ENCODE measurements at places on chromosomes 3 and 15.

DNA sequence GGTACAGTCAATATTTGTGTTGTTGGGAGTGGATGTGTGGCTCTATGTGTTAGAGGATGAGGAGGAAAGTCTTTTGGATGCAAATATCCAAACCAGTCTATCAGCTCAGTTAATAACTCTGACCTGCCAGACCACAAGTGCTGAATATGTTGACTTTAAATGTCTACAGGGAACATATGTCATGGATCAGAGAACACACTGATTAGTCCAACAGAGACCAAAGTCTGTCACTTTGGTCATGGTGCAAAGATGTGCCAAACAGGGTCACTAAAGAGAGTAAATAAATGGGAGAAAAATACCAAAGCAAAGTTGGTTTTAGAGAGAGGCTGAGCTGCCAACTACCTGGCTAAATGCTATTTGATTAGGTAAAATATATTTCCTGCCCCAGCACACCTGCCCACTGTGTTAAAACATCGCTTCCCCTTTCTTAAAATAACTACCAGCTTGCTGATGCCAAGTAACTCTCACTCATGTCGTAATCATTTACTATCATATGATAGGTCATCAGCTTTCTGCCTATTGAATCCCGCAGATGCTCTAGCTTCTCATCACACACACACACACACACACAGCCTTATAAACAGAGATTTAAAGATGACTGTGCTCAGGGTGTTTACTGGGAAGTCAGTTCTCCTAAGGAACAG, 173.3 kb downstream of the PDZRN3 start:
- DNase-seq: no peak

GRCh38 chr15:65050270-65050669, 5.1 kb downstream of the SLC51B start:
- DNase-seq: no peak

- no peak for DNase-seq
These were observed 98.1 kb downstream of the SSR3 start for GRCh38 chr3:156456771-156457224.

GRCh38 chr3:123383091-123384053, 65.5 kb downstream of the ADCY5 start:
- no peak for DNase-seq

DNA sequence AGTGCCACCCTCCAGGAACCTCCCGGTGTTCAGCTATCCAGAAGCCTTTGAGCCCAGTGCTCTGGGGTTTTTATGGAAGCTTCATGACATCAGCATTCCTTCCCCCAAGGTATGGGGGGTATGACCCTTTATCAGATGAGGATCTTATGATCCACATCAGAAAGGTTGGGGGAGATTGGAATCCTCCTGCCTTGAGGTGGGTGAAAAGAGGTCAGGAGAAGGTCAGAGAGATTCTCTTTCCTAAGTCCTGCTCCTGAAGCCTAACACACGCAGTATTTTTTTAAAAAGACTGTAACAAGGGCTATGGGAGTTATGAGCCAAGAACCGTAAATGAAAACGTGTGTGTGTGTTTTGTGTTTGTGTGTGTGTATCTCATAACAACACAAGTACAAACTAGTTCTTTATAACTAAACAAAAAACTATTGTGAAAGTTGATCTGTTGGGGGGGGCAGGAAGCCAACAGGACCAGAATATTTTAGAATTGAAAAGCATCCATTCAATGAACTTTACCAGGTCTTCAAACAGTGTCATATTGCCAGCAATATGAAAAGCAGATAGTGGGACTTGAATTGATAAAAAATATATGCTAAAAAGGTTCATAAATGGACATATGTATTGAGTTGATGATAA, 13.2 kb downstream of the MKRN3 start:
- no peak for DNase-seq

GRCh38 chr15:81074773-81075172, 59.3 kb upstream of the CFAP161 start:
- no peak for DNase-seq

- peak; percentile 33 for DNase-seq
These were observed 507 bp upstream of the JMJD7 start for GRCh38 chr15:41827290-41827879.

DNA sequence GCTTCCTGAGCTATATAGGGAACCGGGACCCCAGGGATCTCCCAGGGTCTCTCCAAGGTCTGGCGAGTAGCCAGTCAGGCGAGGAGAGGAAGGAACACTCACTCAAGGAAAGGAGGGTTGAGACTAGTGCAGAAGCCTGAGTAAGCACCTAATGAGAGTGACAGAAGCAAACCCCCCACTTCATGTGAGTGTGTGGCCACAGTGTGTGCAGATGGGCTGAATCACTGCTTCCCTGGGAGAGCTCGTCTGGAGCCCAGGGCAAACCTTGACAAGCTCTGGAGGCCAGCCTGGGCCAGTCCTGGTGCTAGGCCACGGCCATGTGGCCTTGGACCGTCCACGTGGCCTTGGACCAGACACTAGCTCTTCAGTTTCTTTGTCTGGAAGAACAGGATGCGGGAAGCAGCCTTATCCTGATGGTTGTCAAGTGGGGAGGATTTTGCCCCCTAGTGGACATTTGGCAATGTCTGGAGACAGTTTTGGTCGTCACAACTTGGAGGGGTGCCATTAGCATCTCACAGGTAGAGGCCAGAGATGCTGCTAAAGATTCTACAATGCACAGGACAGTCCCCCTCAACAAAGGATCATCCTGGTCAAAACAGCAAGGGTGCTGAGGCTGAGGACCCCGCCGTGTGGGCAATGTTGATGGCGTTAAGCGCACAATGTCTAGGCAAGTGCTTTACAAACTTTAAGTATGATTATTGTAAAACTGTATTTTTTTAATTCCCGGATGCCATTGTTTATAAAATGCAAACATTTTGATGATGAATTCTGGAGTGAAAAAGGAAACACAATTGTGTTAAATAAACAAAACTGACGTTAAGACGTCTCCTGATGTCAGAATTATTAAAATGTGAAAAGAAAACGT, 34.8 kb upstream of the CTSH start:
- peak; percentile 38 for DNase-seq

DNA sequence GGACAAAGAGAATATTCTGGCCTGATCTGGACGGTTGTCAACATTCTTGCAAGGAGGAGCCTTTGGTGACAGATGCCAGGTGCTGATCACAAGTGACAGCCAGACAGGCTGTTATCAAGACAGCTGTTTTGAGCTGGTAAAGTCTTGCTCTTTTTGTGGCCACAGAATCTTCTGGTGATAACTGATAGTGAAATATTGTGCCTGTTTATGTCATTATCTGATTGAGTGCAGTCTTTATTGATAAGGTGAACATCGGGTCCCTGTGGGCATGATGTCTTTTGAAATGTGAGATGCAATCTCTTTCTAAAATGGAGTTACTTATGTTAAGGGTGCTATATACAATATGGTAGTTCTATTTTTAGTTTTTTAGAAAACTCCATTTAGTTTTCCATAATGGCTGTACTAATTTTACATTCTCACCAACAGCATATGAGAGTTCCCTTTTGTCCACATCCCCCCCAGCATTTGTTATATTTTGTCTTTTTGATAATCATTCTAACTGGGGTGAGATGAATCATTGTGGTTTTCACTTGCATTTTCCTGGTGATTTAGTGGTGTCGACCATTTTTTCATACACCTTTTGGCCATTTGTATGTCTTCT, 10.7 kb downstream of the CEP63 start:
- DNase-seq: no peak

DNA sequence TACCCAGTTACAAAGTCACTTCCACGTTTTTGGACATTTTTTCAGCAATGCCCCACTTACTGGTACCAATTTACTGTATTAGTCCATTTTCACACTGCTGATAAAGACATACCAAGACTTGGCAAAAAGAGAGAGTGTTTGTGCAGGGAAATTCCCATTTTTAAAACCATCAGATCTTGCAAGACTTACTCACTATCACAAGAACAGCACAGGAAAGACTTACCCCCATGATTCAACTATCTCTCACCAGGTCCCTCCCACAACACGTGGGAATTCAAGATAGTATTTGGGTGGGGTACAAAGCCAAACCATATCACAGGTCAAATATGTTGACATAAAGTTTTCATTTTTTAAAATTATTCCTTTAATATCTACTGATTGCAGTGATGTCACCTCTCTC, 16.2 kb upstream of the ABI3BP start:
- no peak for DNase-seq

DNA sequence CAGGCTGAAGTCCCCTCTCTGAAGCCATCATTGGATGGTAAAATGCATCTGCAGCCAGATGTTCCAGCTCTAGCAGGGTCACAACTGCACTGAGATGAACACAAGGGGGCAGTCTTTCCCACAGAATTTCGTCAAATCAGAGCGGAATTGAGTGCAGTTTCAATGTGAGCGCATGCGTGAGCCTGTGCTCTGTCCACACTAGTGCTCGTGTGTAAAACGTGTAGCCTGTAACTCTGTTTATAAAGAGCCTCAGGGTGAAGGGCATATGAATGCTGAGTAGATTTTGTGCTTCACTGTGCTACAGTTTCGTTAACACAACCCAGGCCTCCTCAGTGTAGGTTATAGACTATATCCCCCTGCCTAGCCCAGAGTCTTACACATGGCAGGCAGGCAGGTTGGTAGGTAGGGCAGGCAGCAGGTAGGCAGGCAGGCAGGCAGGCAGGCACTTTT, 92.7 kb upstream of the GOLGA6L4 start:
- peak; percentile 78 for DNase-seq

- DNase-seq: no peak
These were observed 41.3 kb downstream of the ZNF445 start for GRCh38 chr3:44436181-44436580.

DNA sequence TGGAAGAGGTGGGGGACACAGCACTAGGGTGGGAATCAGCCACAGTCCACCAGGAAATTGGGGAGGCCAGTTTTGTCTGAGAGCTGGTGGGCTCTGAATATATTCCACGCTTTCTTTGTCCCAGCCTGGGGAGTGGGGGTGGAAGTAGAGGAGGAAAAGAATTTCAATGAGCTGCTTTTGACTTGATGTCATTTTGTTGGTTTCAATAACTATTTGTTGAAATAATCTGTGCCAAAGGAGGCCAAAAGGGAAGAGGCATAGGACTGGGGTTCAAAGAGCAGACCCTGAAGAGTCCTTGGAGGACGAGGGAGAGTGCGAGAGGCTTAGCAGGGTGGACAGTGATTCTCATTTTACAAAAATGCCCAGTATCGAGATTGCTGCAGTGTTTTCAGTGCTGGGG, 262.3 kb downstream of the SHQ1 start:
- DNase-seq: no peak

DNA sequence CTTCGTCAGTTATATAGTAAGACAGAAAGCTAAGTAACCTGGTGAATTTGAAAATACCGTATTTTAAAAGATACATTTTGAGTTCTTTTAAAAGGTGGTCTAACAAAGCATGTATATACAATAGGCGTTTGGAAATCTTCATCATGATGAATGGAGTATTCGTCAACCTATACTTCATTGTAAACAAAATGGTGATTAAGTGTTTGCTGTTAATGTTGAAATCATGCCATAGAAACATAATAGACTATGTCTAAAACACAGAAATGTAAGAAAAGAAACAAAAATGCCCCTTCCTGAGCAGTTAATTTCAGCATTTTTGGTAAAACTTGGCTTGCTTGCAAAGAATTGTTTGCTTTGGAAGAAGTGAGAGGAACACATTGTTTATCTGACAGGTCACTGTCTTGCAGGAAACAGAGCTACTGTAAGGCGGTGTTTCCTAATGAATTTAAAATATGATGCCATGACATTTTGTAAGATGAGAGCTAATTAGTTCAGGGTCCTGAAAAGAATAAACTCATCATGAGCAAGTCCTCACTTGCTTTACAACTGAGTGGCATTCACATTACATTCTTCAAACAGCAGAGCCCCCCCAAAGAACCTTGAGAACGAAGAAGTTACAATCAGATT, 126.7 kb downstream of the SERPINI1 start:
- DNase-seq: no peak

DNA sequence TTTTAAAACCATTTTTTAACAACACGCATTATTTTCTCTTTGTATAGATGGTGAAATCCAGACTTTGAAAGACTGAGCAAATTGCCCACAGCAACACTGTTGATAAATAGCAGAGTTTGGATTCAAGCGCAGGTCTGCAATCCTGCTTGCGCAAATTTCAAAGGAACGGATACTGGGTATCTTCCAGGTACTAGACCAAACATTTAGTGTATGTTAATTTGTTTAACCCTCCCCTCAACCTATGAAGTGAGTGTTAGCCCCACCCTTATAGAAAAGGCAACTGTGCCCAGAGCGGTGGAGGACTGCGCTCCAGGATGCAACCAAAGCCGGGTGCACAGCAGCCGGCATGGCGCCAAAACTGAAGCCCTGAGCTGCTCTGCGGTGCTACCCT, 103.8 kb downstream of the CPN2 start:
- DNase-seq: no peak

DNA sequence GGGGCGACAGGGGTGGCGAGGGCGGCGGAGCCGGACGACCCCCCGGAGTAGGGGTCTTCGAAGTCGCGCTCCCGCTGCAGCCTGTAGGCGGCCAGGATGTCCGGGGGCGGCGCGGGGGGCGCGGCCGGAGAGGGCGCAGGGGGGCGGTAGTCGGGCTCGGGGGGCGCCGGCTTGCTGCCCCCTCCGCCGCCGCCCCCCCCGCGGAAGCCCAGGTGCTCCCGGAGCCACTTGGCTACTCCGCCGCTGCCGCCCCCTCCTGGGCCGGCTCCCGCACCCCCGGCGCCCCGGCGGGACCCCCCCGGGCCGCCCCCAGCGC, 230 bp downstream of the SHF start:
- peak; percentile 9 for DNase-seq

DNA sequence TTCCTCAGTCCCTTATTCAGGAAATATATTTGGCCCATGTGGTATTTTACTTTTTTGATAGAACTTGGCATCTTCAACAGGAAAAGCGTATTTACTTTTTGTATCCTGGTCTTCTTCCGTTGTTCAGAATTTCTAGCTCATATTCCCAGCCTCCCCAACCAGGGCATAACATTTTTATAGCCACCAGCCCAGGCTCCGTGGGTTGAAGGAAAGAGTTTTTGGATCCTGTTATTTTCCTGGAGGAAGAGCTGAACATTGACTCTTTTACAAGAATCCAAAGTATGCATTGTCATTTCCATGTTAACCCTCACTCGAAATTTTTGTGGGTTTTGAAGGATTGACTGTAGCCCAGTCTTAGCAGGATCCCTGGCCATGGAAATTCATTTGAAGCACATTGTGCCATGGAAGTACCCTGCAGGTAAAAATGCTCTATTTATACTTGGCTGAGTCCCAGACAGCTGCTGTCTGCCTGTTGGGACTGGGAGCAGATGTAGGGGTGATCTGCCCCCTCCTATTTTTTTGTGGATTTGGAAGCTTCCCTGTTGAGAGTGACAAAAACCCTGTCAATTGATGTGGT, 98.8 kb downstream of the AKAP13 start:
- no peak for DNase-seq

- no peak for DNase-seq
These were observed 17.5 kb downstream of the CHRM5 start for GRCh38 chr15:33985751-33986150.

GRCh38 chr15:74616366-74616939, 817 bp downstream of the CLK3 start:
- peak; percentile 72 for DNase-seq

- DNase-seq: no peak
These were observed 32.0 kb downstream of the WWTR1 start for GRCh38 chr3:149625795-149626194.

GRCh38 chr3:138078096-138078495, 37.3 kb downstream of the DZIP1L start:
- no peak for DNase-seq

GRCh38 chr3:104781112-104781511, 585.6 kb upstream of the ALCAM start:
- DNase-seq: no peak
